ENCODE measurements at places on chromosomes 2 and 18.

GRCh38 chr2:189350540-189351209 is 90.6 kb upstream of the WDR75 start:
- DNase-seq = no peak

- no peak for DNase-seq
These were observed 99.4 kb downstream of the TFCP2L1 start for GRCh38 chr2:121185571-121186074.

- no peak for DNase-seq
These were observed 851.1 kb downstream of the SLC4A3 start for GRCh38 chr2:220478305-220479058.

DNA sequence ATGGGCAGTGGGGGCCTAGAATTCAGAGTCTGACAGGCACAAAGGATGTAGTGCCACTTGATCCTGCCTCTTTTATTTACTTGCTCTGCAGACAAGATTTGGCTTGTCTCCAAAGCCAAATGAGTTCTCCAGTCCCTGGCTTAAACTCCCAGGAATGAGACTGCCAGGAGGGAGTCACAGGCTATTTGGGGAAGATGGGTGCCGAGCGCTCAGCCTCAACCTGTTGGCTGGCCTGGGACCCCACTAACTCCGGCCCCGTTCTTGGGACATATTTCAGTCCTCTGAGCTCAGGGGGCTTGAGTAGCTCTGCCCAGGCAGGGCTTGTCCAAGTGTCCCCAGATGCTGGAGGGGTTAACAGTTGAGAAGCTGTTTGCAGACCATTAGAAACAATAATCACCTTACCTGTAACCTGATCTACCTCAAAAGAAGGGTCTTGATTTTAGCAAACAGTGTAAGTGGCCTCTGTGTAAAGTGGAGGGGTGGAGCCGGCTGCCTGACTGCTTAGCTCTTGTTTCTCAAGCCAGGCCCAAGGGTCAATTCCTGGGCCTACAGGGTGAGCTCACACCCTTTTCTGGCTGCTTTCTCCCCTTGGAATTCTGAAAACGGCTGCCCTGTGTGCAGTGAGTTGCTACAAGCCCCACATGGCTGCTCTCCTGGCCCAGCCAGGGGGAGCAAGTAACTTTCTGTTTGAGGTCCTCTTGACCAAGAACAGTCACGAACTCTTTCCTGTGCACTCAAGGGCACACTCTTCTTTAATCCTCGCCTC is 27.1 kb upstream of the FZD5 start:
- peak; percentile 34 for DNase-seq

GRCh38 chr2:181371782-181372645 is 85.2 kb upstream of the ITGA4 start:
- no peak for DNase-seq

- no peak for DNase-seq
These were observed 1806.1 kb upstream of the PIK3C3 start for GRCh38 chr18:40148960-40149359.

DNA sequence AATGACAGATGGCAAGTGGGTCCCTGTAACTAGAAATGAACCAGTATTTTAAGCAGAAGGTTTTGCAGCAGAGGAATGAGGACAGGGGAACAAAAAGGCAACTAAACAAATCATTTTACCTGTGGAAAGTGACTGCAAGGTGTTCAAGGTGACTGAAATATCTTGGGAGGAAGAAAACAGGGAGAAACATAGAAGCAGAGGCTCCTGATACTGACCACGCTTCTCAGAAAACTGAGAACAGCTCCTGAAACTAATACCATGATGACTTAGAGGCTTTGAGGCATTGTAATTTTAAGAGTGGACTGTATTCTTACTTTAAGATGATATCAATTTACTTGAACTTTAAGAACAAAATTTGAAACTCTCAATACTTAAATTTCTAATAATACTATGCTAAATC is at the start of gene DYTN:
Gene DYTN, minus strand, starts transcription at position 101 of the 400 bp plus-strand sequence. CDS start 117 bp downstream, outside the sequence.
- no peak for DNase-seq

GRCh38 chr2:237434866-237435311 is 20.9 kb upstream of the COL6A3 start:
- no peak for DNase-seq

- DNase-seq = no peak
These were observed at the start of gene CD207 for GRCh38 chr2:70835643-70836042. Gene CD207 (minus strand): TSS chr2:70835816. CDS start chr2:70835776, 40 bp downstream.

- DNase-seq = peak; percentile 77
These were observed 14.5 kb downstream of the PDCD1 start for GRCh38 chr2:241844066-241844728.

DNA sequence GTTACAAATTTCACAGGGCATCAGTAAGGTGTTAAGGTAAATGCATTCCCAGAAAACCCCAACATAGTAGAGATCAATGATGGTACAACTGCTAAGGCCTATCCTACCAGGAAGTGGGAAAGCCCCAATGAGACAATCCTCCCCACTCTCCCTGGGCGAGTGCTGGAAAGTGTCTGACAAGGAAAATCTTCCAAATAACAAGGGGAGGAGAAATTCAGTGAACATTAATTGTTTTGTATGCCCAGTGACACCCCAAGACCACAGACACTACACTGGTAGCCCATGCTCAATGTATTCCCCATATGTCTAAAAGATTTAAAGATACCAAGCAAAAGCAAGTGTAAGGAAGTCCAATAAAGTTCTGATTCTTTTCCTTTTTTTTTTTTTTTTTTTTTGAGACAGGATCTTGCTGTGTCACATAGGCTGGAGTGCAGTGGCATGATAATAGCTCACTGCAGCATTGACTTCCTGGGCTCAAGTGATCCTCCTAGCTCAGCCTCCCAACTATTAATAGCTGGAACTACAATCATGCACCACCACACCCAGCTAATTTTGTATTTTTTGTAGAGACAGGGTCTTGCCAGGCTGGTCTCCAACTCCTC is 24.7 kb downstream of the B4GALT6 start:
- no peak for DNase-seq

DNA sequence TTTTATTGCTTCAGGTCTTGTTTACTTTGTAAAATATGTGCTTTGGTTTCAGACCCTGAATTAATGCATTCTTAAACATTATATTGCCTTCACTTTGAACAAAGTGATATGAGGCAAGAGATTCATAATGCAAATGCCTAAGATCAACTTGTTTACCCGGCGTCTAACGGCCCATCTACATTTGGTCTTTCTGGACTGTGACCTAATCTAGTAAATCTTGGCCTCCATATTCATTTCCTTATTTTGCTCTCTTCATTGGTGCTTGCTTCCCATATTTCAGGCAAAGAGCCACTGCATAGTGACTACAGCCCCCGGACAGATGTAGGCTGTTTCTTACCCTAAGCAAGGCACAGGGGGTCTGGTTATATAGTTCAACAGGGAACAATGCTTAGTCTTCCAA is 53.0 kb upstream of the SLC39A10 start:
- no peak for DNase-seq

GRCh38 chr18:29449424-29449823 is 1272.5 kb upstream of the CDH2 start:
- no peak for DNase-seq

GRCh38 chr2:194686569-194686968 is 970.5 kb upstream of the SLC39A10 start:
- DNase-seq = no peak
